ENCODE measurements at places on chromosomes 7 and 10. TPM values are rescaled to one million over a fixed set of nuclear protein-coding genes. Genes with fewer than 3 reads are reported as not detected.

Gene CFTR
- total RNA-seq = not detected

Gene POU6F2
- total RNA-seq = not detected

Gene NUP205
- total RNA-seq = 73.7 TPM

- DNase-seq = no peak
These were observed 9.9 kb upstream of the CSGALNACT2 start for GRCh38 chr10:43128331-43128730.

DNA sequence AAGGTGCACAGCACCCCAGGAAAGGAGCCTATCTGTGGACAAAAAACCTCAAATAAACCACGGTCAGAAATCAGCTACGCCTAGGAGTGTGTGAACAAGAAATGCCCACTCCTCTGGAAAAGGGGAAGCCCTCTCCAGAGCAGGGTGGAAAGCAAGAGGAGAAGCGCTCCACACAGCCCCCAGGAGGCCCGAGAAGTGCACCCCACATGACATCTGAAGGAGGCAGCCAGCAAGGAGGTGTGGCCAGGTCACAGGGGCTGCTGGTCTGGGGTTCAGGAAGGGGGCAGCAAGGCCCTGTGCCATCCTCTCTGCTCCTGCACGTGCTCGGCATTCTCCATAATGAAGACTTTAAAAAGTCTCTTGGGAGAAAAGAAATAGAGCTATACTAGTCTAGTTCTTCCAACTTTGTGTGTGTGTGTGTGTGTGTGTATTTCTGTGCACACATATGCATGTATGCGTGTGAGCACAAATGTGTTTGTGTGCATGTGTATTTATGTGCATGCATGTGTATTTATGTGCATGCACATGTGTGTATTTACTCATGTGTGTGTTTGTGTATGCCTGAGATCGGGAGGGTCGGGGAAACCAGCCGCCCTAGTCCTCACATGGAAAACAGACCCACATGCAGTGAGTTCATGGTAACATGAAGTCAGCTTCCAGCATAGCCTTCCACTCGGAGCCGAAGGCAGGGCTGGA lies 76.5 kb downstream of the TNS3 start:
- no peak for DNase-seq

DNA sequence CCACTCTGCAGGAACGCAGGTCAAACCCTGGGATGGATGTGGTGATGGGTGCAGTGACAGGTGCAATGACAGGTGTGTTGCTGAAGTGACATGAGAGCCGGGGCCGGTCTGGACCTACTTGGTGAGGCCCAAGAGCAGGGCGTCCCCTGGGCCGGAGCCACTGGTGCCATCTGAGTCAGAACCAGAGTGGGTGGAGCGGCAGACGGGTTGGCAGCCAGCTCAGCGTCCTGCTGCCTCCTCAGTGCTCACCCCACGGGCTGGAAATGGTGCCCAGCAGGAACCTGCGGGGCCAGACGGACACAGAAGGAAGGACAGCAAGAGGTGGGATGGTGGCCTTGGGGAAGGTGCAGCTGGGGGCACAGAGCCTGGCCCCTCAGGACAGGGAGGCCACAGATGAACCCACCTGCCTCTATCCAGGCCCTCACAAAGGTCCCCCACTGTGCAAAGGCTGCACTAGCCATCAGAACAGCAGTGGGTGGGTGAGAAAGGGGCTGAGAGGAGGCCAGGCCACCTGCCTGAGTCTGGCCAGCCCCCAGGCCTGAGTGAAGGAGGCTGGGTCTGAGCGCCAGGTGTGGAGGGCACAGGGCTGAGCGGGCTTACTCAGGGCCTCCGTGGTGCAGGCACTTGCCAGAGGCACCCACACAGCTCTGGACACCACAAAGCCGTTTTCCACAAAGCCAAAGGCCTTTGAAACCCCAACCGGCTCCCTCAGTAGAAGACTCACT lies 129.0 kb upstream of the PPP2R2D start:
- DNase-seq = no peak

DNA sequence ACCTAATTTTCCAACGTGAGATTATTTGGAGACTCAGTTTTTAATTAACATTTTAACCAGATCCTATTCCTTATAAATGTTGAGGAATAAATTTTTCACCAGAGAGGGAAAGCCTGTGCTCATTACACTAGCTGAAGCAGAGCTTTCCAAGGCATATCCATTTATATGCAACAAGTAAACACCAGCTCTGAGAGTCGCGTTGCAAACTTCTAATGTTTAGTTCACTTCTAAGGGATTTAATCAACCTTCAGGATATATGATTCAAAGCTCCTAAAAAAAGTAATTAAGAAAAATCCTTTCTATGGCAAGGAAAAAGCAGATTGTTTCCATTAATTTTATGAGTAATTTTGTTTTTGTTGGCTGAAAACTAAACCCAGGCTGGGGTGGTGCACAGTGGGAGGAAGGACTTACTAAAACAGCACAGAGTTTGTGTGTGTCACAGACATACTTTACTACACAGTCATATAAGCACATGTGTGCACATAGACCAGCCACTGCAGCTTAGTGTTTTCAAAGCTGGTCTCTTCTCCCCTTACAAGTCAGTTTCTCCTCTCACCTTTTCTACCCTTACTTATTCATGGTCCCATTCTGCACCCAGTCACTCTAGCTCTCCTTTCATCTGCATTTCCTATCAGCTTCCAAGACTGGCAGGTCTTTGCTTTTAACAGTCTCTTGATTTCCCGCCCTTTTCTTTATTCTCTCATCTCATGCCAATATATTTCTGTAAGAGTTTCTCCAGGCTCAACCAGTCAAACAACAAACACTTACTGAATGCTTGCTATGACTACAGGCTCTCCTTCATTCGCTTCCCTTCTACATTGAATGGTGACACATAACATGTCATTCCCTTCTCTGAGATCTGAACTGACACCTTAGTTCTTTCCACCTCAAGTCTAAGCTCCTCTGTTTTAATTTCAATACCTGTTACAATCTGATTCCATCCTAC lies 81.1 kb upstream of the FZD1 start:
- no peak for DNase-seq

All from naive thymus-derived CD8-positive, alpha-beta T cell (primary cell).